ENCODE measurements at places on chromosomes 1 and 21. TPM values are rescaled to one million over a fixed set of nuclear protein-coding genes. Genes with fewer than 3 reads are reported as not detected.

ANGPTL3 gene
- not detected for total RNA-seq

DNA sequence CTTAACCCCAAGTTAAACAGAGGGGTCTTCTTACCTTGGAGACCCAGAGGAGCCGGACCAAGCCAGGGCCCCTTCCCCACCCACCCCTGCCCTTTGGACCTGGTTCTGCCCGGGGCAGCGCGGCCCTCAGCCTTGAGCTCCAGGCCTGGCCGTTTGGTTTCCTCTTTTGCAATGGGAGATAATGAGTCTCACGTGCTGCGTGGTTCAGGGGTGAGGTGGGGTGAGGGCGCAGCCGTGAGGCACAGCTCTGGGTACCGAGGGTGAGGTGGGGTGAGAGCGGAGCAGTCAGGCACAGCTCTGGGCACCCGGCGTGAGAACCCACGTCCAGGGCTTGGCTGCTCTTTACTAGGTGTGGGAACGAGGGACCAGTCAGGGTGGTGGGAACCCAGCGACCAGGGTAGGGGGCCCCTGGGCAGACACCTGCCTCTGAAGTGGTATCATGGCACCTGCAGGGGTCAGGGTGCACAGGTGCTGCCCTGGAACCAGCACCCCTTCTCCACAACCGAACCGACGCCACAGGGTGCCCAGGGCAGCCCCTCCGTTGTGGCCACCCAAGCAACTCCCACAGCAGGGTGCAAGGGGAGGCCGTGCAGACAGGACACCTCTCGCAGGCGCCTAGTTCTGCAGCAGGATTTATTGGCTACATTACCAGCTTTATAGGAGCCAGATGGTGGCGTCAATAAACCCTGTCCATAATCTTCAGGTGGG, 182.2 kb downstream of the PRDM16 start:
- no peak for DNase-seq

- DNase-seq, result no peak
Observed at GRCh38 chr1:232982238-232982944, 32.0 kb downstream of the NTPCR start.

GRCh38 chr1:2429780-2430591, 17.6 kb upstream of the PEX10 start:
- no peak for DNase-seq

DNA sequence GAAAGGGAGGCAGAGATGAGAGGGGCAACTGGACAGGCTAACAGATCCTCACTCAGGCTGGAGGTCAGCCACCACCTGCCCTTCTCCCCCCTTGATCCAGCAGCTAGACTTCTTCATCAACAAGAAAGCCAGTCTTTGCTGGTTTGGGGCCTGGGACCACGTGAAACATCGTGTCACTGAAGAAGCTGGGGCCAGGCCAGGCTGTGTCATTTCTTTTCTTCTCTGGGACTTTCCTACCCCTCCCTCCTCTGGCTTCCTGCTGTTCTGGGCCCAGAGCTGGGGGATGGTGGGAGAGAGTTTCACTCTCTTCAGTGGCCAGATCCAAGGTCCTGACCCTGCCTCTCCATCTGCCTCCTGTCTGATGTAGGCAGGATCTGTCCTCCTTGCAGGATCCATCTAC, 18.1 kb upstream of the SLC26A9 start:
- no peak for DNase-seq

DNA sequence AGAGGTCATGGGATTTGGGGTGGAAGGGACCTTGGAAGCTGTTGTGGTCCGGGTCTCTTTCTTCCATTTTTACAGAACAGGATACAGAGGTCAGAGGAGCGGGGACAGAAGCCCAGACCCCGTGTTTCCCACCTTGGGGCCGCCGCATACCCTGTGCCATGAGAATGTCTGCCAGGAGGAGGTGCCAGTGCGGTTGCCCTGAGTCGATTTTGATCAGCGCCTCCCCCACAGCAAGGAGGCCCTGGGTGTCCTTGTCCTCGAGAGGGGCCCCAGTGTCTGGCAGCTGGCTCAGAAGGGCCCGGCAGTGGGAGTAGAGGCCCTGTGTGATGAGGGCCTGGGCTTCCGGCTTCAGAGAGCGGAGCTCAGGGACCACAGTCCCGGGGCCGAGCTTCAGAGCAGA, 12.3 kb upstream of the MMEL1 start:
- no peak for DNase-seq

PIK3CD gene
- total RNA-seq, result 40.4 TPM

DNA sequence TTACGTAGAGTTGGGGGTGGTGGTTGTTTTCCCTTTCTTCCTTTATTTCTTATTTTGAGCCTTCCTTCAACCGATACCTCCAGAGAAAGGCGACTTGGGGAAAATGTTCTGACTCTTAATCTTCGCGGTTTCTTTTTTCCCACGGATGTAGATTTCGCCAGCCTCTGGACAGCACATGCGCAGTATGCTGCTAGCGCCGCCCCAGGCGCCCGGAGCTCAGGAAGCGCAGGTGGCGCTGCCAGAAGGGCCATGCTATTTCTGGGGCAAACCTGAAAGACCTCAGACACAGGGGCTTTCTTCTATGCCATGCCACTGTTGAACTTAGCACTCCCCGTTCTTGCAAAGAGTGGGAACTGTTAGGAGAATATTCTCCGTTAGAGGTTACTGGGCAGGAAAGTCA, 392.1 kb downstream of the KIF26B start:
- DNase-seq, result peak; percentile 1

DNA sequence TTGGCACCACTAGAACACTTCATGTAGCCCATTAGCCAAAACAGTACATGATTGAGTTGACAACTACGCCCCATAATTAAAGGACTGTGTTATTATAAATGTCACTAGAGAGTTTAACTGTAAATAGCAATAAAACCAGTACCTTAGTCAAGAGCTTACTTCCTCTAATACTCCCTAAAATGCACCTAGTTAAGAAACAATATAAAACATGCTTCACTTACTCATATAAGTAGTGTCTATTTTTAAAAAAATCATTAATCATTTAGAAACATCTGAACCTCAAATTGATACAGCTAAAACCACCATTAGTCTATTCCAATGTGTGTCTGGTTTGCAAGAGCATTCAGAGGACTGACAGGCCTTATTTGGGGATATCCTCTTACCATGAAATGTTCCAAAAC, 25.3 kb downstream of the PTP4A2 start:
- DNase-seq, result no peak

- DNase-seq, result no peak
Observed at GRCh38 chr21:42129300-42130266, 58.5 kb downstream of the UMODL1 start.

TLCD4 gene
- 0.10 TPM for total RNA-seq

GRCh38 chr1:235708390-235708962, 58.9 kb upstream of the GNG4 start:
- DNase-seq, result peak; percentile 97

DNA sequence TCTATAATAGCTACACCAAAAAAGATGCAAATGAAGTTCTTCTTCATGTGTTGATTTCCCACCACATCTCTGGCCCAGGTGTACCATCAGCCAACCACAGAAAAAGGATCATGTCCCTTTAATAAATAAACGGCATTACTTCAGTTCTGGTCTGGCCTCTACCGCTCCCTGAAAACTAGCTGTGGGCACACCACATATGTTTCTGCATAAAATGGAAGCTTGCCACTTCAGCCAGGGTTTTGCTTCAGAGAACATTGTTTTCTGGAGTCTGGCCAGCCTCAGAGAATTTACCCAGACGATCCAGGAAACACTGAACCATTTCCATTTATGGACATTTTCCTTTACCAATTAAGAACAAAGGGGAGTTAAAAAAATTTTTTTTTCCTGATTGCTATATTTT, 5.8 kb upstream of the LAMC2 start:
- no peak for DNase-seq

RHCE gene
- total RNA-seq, result 0.10 TPM

DNA sequence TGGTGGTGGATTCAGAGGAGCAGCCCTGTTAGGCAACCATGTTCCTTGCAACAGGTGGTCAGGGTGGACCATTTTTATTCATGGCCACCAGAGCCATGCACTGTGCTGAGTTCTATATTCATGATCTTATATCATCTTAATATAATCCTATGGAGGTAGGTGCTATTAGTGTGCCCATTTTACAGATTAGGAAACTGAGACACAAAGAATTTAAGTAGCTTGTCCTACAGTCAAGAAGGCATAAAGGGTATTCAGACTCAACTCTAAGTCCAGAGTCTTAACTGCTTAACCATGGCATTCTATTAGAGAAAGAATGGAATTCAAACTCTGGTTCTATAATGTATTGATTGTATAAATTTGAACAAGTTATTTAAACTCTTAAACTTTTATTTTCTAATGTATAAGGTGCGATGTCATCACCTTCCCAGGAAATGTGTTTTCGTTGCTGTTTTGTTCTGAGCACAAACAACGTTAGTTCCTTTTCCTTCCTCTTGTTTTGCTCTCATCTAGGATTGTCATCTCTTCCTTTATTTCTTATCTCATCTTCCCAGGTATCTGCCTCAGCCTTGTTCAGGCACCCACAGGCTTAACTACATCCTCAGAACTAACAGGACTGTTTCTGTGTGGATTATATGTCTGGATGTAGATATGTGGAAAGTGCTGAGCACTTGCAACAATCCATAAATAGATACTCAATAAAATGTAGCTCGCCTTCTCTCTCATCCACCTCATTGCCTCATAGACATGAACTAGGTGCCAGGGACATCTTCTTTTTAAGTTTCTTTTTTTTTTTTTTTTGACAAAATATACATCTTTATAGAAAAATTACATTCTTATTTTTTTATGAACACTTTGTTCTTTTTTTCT, 207.1 kb downstream of the NFIA start:
- no peak for DNase-seq

GRCh38 chr21:45987121-45987711, 5.6 kb downstream of the COL6A1 start:
- DNase-seq, result no peak

GRCh38 chr1:93707956-93708355, 26.3 kb upstream of the BCAR3 start:
- DNase-seq, result no peak

IVL gene
- 2.1 TPM for total RNA-seq

GRCh38 chr1:226664413-226665101, 74.5 kb downstream of the ITPKB start:
- no peak for DNase-seq

DNA sequence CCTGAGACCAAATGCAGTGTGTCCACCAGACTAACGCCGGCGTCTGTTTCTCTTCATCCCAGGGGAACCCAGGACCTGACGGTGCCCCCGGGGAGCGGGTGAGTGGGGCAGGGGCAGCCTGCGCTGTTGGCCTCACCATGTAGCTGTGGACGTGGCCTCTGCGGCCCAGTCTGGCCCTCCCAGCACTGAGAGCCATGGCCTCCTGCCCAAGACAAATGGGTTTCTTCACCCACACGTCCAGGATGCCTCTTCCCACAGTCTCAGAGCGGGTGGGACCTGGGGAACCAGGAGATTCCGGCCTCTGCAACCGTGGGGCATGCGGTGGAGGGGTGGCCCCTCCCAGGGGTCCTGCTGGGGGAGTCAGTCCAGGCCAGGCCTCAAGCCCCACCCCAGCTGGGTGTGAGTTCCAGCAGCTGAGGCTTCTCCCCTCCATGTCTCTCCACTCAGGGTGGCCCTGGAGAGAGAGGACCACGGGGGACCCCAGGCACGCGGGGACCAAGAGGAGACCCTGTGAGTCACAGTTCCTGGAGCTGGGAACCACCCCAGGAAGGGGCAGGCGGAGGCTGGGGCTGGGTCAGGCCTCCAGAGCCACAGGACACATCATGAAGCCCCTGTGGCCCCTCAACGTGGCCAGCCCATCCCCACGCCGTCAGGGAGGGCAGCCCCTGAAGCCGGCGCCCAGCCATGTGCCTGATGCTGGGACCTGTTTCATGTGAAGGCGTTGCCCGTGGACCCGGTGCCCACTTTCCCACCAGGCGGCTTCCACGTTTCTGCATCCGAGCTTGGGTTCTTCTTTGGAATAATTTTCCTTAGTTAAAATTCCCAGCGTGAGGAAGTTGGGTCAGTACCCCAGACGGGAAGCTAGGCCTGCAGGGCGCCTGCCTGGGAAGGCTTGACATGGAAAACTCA, 11.0 kb downstream of the COL6A1 start:
- no peak for DNase-seq

KPRP gene
- 0.78 TPM for total RNA-seq

KCNN3 gene
- under 0.01 TPM for total RNA-seq

- peak; percentile 74 for DNase-seq
Observed at GRCh38 chr1:244735404-244735803, 82.5 kb downstream of the DESI2 start.

PMF1 gene
- 56.2 TPM for total RNA-seq

DNA sequence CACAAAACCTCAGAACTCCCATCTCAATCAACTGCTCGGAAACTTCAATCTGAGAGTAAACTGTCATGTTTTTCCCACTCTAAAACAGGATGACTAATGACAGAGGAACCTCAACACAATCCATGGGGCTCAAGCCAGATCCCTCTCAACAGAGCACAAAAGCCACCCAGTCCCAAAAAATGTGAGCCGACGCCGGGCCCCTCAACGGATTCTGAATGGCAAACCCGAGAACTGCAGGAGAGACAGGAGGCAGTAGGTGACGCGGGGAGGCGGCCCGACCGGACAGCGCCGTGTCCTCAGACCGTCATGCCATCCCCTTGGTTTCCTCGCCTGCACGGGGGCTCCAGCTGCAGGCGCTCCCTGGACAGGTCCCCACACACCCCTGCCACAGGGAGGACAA, 53.4 kb downstream of the SSBP3 start:
- DNase-seq, result no peak

GBP5 gene
- not detected for total RNA-seq

DNA sequence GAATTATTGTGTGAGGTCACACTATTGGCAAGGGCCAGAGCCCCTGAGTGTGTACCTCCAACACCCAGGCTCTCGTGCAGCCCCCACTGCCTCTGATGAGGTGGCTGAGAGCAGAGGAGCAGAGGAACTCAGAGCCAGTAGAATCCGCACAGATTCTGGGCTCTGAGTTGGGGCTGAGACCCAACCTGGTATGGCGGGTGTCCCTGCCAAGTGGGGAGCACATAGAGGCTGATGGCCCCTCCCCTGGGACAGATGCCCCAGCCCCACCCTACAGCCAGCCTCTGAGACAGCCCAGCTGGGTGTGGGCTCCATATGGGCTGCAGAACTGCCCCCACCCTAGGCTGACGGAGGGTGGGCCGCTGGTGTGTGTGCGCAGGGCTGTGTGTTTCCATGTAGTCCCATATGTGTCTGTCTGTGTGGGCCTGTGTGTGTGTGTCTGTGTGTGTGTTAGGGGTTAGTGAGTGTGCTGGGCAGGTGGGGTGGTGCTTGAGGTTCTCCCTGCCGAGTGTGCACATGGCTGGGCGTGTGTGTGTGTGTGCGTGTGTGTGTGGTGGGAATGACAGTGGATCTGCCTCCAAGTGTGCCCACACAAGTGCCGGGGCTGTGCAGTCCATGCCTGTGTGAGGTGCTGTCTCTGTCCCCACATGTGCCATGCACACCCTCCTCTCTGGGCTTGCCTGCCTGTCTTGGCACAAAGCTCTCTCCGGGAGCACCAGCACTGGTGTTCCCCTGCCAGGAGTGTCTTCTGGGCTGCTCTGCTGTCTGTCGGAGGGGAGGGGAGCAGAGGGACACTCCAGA, 24.4 kb downstream of the FOXO6 start:
- no peak for DNase-seq

GRCh38 chr1:112504661-112505399, 3.9 kb upstream of the WNT2B start:
- no peak for DNase-seq

OR4F16 gene
- total RNA-seq, result not detected

COL6A2 gene
- 0.17 TPM for total RNA-seq

FCN3 gene
- total RNA-seq, result not detected

GRCh38 chr1:33324677-33325575, 4.0 kb upstream of the A3GALT2 start:
- DNase-seq, result no peak

GRCh38 chr1:88544195-88544594, 139.9 kb upstream of the PKN2 start:
- no peak for DNase-seq
